ENCODE measurements at places on chromosomes 13 and 19.

DNA sequence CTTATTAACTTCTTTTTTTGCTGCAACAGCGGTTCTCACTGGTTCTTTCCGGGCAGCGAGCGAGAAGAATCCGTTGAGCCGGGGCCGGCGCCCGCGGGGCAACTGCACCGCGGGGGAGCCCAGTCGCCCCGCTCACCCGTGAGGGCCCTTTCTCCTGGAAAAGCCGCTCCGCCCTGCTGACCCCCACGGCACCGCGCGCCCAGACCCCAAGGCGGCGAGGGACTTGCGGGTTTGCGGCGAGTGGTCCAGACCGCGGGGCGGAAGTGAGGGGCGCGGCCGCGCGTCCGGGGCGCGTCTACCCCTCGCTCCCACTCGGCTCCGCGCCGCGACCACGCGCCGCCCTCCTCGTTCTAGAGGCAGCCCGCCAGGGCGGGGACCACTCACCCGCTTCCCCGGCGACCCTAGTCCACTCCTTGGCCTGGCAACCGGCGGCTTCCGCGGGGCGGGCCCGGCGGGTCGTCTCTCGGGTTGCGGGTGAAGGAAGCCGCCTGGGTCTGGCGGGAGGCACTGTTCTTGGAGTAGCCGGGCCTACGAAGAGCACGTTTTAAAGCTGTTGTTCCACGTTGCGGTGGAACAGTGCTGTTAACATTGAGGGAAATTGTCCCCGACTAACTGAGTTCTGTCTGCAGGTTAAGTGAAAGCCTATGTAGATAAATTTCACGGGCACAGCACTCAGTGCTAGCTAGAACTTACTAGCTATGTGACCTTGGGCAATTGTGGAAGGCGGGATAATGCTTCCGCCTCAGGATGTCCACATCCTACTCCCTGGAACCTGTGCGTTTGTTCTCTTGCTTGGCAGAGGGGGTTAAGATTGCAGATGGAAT lies at the start of gene NEK3:
TSS of gene NEK3 (minus strand) at position 439 of the 824 bp plus-strand sequence. CDS start 3,406 bp downstream, outside the sequence.
- peak; percentile 51 for DNase-seq

- no peak for DNase-seq
Observed at GRCh38 chr19:48364598-48365348, 606 bp downstream of the SYNGR4 start.

DNA sequence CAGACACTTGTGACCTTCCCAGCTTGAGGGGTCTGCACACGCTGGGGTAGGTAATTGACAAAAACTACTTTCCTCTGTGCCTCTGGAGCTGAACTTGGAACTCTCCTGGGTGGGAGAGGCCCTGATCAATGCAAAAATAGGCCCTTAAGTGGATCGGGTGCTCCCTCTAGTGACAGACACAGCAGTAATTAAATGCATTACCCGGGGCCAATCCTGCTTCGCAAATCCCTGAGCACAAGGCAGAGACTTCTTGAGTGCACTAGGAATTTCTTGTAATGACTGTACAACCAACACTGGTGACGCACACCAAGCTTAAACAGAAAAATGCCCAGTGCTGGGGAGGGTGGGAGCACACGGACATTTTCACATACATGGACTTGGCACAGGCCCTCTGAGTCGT lies 10.6 kb upstream of the UBE2S start:
- DNase-seq = peak; percentile 58

DNA sequence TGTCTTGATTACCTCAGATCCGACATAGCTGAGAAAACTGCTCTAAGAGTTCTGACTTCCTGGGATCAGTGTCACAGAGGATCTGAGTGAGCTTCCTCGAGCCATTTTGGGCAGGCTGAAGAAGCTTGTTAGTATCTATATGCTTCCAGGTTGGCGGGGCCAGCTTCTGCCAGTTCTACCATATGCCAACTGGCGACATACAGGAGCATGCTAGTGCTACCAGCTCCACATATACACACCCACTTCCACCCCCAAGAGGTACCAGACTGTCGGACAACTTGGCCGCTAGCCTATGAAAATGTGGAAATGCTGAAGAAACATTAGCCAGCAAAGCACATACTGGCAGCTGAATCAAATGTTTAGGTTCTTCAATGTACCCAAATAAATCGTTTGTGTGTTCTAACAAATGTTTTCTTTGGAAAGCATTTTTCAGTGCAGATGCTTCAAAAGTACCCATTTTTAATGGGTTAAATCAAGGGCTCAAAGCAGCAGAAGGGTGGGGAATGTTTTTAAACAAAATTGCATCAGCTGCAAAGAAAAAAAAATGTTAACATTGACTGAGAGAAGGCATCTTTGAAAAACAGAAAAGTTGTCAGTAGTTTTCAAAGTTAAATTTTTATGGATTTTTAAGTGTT lies 163.7 kb downstream of the KLF12 start:
- no peak for DNase-seq

GRCh38 chr19:15196360-15197005 lies 4.3 kb downstream of the NOTCH3 start:
- no peak for DNase-seq

GRCh38 chr19:40990972-40991381 lies at the start of gene CYP2B6:
CYP2B6 (plus strand) TSS chr19:40991282; CDS start chr19:40991306, 24 bp downstream.
- no peak for DNase-seq

DNA sequence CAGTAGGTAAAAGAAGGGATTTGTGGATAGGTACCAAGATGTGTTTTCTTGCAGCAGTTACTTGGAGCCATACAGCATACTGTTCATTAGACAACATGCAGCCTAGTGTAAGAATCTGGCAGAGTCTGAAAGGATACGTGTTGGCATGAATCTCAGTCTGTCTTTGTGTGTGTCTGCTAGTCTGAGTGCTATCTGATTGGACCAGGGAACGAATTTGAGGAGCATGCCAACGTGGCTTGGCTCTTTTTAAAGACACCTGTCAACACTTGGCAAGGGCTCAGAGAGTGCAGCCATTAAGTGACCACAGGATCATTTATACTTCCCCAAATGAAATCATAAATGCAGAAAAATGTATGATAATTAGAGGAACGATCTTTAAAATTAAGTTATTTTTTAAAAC lies 27.6 kb upstream of the ATXN8OS start:
- no peak for DNase-seq

DNA sequence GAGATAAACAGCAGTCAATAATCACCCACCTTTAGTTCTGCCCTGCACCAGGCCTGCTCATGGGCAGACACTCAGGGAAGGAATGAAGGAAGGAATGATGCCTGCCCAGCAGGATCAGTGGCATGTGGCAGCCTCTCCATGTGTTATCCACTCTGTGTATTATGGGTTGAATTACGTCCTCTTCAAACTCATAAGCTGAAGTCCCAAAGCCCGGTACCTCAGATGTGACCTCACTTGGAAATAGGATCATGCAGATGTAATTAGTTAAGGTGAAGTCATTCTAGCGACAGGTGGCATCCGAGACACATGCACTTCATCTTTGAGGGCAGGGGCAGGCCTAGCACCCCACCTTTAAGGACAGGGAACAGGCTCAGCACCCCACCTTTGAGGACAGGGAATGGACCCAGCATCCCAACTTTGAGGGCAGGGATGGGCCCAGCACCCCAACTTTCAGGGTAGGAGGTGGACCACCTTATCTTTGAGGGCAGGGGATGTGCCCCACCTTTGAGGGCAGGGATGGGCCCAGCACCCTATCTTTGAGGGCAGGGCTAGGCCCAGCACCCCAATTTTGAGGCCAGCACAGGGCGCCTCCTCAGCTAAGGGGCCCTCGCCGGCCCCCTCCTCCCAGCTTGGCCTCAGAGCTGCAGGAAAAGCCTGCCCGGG lies 127.6 kb downstream of the URI1 start:
- DNase-seq = no peak

GRCh38 chr13:113063091-113063491 lies 42.5 kb upstream of the F7 start:
- DNase-seq = no peak

- no peak for DNase-seq
Observed at GRCh38 chr13:60696602-60697001, 299.6 kb downstream of the TDRD3 start.

GRCh38 chr13:101712026-101712348 lies 259.5 kb downstream of the ITGBL1 start:
- DNase-seq = no peak

DNA sequence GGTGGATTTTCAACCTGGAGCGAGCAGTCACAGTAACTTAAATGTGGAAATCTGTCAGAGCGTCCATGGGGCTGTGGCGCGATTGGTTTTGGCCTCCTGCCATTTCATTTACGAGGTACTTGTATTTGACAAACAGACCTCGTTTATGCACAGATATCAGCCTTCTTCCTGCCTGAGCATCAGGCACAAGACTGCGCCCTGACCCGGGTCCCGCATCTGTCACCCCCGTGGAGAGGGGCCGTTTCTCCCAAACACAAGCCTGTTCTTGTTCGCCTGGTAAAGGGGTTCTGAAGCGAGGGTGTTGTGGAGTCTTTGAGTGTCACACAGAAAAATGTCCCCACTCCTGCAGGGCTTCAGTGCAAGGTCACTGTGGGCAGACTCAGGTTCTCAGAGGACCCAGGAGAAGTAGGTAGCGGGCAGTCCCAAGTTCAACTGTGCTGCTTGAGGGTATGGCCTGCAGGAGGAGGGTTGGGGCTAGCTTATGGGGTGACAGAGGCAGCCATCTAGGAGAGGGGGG lies 202.3 kb downstream of the URI1 start:
- DNase-seq = no peak

DNA sequence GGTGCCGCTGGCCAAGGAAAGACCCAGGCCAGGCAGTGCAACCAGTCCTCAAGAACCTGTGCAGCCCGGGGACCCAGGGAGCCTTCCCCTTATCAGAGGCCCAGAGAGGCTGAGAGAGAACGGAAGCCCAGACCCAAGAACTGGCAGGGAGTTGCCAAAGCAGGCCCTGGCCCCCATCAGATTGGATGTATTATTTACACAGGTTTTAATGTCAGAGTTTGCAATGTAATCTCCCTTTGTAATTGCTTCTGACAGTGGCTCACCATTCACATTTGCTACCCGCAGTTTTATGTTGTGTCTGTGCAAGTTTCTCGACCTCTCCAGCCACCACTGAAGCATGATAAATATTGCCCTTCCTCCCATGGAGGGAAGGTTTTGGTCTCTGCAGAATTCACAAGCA lies 660.9 kb downstream of the LIG4 start:
- DNase-seq = no peak

GRCh38 chr19:48674216-48674809 lies 1.5 kb upstream of the NTN5 start:
- DNase-seq = no peak

- no peak for DNase-seq
Observed at GRCh38 chr13:67223024-67223423, 7.1 kb downstream of the PCDH9 start.

GRCh38 chr13:112679932-112680677 lies 9.7 kb upstream of the ATP11A start:
- no peak for DNase-seq

DNA sequence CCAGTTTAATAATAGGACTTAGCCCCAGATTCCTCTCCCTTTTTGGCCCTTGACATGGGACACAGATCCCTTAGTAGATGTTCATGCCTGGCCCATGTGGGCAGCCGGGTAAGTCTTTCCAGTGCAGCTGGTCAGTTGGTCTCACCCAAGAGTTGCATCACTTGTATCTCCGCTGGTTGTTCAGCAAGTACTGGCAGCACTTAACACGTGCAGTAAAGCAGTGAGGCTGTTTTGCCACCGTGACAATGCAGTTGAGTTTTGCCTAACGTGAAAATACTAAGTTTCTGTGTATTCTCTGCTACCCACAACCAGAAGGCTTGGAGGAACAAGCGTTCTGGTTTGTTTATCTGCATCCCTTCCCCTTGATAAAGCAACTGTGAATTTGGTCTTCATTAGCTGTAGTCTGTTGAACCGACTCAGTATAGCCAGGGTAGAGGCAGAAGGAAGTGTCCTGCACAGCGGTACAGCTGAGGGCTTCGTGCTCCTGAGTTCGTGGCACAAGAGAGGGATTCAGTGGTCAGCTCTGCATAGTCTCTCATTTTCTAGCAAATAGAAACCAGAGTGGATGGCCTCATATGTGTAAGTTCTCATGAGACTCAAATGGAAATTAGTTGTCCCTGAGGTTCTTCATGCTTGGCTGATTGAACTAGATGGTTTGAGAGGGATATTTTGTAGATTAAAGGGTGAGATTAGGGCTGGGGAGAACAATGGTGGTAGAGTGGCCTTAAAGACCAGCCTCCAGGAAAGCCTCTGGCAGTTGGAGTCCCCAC lies 50.3 kb downstream of the ARHGEF7 start:
- no peak for DNase-seq

GRCh38 chr13:26707122-26708006 lies 53.2 kb downstream of the GPR12 start:
- DNase-seq = peak; percentile 59

DNA sequence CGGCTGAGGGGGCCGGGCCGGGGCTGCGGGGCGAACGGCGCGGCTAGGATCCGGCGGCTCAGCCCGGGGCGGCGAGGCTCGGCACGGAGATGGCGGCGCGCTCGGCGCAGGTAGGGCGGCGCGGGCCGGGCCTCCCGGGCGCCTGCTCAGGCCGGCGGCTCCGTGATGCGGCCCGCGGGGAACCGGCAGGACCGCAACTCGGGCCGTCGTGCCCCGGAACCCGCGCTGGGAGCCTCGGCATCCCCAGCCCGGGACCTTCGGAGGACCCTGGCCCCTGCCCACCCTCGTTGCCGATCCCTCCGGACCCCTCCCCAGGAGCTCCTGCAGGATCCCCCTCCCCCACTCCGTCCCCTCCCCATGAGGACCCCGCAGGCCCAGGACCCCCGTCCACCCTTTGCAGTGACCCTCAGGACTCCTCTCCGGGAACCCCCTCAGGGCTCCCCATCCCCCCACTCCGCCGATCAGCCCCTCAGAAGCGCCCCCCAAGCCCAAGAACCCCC lies 304 bp downstream of the EVI5L start:
- no peak for DNase-seq

- DNase-seq = peak; percentile 82
Observed at GRCh38 chr19:8396563-8397203, 6.5 kb downstream of the RAB11B start.

DNA sequence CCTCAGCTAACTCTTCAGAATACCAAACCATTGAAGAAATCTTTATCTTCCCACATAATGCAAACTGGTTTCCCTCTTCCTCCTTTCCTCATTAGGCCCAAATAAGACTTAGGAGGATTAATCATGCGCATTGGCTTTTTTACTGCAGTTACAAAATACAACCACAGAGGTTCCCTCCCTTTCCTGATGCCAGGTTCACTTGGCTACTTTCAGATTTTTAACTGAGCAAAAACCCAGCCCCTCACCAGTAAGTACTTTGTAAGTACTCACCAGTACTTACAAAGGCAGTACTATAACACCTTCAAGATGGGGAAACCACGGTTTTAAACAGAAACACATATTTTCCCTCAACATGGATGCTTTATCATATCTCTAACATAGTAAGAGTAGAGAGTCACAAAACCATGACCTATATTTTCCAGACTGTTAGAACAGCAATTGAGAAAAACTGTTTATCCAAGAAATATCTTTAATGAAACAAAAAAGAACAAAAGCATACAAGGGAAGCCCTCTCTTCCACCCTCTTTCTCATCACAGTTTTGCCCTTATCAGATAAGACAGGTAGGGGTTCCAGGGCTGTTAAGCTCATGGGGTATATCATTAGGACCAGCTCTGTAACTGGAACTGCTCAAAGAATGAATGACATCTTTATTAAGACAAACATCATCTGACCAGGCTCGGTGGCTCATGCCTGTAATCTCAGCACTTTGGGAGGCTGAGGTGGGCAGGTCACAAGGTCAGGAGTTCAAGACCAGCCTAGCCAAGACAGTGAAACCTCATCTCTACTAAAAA lies 12.7 kb downstream of the FOXO1 start:
- DNase-seq = peak; percentile 43
